ENCODE measurements at places on chromosomes 12 and 14.

- no peak for DNase-seq
Observed at GRCh38 chr12:59929110-59929509, 333.3 kb downstream of the SLC16A7 start.

DNA sequence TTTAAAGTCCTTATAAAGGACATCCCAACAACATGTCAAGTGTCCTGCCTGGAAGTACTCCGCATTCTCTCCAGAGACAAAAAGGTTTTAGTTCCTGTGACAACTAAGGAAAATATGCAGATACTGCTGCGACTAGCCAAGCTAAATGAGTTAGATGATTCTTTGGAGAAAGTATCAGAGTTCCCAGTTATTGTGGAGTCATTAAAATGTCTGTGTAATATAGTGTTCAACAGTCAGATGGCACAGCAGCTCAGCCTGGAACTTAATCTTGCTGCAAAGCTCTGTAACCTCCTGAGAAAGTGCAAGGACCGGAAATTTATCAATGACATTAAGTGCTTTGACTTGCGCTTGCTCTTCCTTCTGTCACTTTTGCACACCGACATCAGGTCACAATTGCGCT lies 40.2 kb downstream of the RIC8B start:
- no peak for DNase-seq

- peak; percentile 60 for DNase-seq
Observed at GRCh38 chr14:106372870-106373652, 846.7 kb downstream of the TMEM121 start.

DNA sequence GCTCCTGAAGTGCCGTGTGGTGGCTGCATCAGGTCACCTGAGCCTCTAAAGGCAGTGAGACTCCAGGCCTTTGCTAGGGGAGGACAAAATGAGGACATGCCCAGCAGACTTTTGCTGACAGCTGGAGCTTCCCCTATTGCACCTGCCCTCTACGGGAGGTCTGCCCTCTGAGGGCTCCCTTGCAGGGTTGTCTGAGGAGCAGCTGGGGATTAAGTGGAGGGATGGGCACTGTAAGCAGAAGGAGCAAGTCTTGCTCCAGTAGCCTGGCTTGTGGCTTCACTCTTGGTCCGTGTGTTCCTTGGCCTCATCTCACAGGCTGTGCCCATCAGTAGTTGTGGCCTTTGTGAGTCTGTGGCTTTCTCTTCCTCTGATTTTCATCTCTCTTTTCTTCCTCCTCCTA lies 66.9 kb upstream of the NRXN3 start:
- no peak for DNase-seq

DNA sequence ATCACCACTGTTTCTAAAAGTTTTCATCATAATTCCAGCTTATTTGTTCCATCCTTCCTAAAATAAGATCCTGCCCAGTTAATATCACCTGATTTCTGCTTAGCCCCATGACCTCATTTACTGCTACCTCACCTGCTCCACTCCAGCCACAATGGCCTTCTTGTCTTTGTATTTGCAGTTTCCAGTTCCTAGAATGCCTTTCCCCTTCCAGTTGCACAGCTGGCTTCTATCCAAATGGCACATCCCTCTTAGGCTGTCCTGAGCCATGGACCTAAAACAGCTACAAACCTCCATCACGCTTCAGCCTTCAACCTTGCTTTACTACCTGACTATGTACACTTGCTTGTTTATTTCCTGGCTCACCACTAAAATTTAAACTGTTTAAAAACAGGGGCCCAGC lies 6.5 kb upstream of the LGMN start:
- no peak for DNase-seq

DNA sequence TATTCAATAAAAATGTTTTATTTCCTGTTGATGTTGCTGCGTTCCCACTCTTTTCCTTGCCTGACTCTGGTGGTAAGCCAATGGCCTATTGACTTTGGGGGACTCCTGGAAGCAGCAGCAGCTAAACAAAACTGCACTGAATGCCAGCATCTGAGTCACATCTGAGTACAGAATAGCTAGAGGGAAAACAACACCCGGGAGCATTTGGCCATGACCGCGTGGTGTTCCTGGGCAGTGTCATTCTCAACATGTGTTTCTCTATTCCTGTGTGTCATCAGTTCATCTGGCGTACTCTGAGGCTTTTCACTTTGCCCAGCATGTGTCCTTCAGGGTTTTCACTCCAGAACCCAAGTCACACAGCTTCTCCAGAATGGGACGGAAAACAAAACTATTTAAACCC lies 238.8 kb downstream of the PAWR start:
- DNase-seq: no peak

DNA sequence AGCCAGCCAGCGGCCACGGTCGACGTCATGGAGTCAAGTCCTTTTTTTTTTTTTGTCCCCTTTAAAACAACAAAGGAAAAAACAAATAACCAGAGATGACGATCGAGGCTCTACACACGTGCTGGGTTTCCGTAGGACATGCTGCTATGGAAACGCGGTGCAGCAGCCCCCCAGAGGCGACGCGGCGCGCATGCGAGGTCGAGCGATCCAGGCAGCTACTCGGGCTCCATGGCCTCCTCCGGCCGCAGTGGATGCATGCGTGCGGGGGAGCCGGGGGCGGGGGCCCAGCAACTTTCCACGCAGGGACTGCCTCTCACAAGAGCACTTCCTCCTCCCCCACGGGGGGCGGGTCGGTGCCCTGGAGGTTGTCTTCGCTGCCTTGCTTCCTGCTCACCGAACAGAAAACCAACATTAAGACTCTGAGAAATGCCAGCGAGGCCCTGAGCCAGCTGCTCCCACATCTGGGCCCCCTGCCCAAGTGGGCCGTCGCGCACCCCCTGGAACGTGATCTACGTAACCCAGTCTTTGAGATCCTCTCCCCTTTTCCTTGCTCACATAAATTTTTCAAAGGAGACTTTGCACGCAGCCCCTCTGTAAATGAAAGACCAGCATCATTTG lies 30.7 kb downstream of the P2RX4 start:
- peak; percentile 86 for DNase-seq

- no peak for DNase-seq
Observed at GRCh38 chr14:35078082-35078481, 32.0 kb downstream of the FAM177A1 start.
